ENCODE measurements at places on chromosomes 2 and 18.

DNA sequence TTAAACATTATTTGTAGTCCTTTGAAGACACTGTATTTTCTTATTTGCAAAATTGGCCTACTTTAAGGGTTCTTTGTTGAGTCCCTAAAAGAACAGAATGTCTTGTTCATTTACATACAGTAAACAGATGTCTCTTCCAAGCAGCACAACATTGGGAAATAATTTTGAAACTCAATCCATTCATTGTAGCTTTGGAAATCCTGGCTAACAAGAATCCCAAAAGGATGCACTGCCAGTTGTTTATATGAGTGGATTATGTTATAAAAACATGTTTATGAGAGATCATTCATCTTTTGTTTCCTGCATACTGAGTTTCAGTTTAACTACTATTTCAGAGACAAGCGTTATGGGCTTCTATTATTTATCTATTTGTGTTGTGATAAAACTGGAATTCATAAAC, 499.3 kb downstream of the PID1 start:
- DNase-seq = no peak

GRCh38 chr2:240247868-240248720, 107.6 kb upstream of the OTOS start:
- DNase-seq = no peak

GRCh38 chr18:70931942-70932814, 643.3 kb downstream of the SOCS6 start:
- DNase-seq = no peak

GRCh38 chr2:42624047-42624446, 55.6 kb downstream of the MTA3 start:
- DNase-seq = no peak

- DNase-seq = no peak
Observed at GRCh38 chr2:75498907-75499306, 61.8 kb downstream of the EVA1A start.

DNA sequence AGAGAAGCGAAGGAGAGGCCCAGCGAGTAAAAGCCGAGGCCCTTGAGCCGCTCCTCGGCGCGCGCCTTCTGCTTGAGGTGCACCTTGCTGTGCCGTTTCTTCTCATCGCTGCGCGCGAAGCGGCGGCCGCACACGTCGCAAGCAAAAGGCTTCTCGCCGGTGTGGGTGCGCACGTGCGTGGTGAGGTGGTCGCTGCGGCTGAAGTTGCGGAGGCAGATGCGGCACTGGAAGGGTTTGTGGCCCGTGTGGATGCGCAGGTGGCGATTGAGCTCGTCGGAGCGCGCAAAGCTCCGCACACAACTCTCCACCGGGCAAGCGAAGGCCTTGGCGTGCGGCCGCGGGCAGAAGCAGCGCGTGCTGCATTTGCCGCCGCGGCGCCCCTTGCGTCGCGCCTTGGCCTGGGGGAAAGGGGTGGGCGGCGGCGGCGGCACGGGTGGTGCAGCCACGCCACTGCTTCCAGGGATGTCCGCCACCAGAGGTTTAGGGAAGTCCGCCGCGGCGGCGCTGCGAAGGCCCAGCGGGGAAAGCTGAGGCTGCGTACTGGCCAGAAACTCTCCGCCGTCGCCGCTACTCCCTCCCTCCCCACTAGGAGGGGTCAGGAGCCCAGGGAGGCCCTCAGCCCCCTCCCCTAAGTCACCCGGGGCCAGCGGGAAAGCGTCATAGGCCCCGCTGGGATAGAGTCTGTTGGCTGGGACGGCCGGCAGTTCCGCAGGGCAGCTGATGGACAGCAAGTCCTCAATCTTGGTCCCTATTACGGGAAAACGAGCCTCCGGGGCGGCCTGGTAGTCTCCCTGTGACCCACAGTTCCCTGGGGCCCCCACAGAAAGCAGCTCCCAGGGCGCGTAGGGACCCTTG, 1.7 kb downstream of the EGR4 start:
- DNase-seq = no peak

- no peak for DNase-seq
Observed at GRCh38 chr2:233816771-233817170, 37.6 kb downstream of the HJURP start.

GRCh38 chr18:46013484-46014189, 46.5 kb upstream of the EPG5 start:
- DNase-seq = no peak

DNA sequence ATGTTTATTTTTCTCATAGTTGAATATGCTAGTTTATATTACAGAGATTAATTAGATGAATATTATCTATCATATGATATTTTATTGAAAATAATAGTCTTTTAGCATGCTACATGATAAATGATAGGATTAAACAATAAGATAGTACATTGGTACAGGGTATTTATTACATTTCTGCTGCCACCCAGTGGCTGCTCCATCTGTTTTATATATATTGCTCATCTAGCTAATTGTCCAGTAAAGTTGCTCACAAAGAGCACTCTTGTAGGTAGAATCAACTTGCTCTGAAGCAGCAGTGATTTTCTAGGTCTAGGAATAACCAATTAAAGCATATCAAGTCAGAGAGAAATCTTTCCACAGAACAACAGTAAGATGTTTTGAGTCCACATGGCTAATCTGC, 183.3 kb downstream of the ASXL3 start:
- DNase-seq = no peak

GRCh38 chr2:108220942-108221541, 18.7 kb upstream of the SULT1C3 start:
- DNase-seq = no peak

- DNase-seq = no peak
Observed at GRCh38 chr2:171846894-171847293, 47.1 kb downstream of the SLC25A12 start.

DNA sequence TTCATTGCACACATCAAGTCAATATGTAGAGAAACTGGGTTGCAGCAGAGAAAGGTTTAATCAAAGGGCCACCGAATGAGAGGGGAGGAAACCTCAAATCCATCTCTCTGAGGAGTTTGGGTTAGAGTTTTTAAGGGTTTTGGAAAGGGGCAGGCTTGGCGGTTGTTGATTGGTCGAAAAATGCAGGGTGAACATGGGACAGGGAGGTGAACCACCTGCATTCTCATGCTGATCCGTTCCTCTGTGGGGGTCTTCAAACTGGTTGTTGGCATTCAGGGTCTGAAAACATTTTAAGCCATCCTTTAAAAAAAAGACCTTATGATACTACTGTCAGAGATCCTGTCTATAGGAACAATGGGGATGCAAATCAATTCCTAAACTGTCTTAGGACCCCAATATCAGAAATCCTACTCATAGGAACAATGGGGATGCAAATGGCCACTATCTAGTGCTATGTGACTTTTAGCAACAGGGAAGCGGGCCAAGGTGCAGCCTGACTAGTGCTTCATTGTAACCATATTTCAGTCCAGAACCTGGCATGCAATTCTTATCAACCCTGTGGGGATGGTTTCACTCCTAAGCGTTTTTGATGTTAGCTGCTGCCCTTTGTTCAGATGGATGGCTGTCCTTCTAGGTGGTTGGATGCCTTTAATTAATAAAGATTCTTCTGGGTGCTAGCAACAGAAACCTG, 120.1 kb upstream of the MGAT5 start:
- no peak for DNase-seq

- no peak for DNase-seq
Observed at GRCh38 chr2:221448844-221449390, 123.2 kb downstream of the EPHA4 start.

GRCh38 chr2:239326831-239327535, 73.8 kb downstream of the HDAC4 start:
- DNase-seq = no peak

DNA sequence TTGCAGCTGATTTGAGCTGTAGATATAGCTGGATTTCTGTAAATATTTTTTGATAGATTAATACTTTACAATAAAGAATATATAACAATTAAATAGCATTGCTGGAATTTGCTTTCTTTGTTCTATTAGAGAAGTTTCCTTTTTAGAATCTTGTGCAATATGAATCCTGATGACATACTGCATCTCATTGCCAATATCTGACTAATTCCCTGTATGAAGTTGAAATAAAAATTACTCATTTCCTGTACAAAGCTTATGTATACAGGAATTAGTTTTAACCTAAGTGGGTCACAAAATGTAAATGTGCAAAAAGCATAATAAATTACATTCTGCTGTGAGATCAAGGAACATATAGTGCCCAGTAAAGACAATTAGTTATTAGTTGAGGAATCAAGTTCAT, 72.8 kb upstream of the TMEFF2 start:
- DNase-seq = peak; percentile 13

DNA sequence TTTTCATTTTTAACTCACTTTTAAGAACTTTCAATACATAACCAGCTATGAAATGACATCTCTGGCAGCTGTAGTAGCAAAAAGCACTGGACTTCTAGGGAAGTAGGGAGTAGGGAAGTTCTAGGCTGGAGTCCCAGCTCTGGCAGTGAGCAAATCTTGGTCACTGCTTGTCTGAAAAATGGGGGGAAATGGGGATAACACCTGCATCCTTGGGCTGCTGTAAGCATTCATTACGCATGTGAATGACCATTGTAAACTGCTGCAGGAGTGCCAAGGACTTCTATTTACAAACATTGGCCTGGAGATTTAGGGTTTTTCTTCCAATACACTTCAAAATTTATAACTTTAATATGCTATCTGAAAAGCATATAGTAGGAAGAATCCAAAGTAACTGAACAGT, 972 bp upstream of the MPP4 start:
- no peak for DNase-seq

GRCh38 chr2:152458441-152458940, 123.5 kb downstream of the FMNL2 start:
- DNase-seq = no peak

GRCh38 chr18:52000435-52000834, 339.6 kb upstream of the DCC start:
- DNase-seq = no peak

DNA sequence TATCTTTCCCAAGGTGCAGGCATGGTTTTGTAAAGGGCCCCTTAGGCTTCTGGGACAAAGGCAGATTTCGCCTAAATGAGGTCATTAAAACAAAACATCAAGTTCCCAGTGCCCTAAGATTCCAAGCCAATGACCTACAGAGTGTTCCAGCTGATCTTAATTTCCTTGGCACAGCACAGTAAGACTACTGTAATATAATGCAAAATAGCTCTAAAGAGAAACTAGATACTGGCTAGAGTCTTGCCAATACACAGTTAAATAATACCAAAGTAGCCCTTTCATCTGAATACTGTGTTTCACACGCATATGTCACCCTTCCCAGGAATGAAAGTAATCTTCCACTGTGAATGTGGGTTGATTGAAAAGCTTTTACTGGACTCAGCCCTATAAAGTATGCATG, 14.7 kb downstream of the GRB14 start:
- DNase-seq = no peak

DNA sequence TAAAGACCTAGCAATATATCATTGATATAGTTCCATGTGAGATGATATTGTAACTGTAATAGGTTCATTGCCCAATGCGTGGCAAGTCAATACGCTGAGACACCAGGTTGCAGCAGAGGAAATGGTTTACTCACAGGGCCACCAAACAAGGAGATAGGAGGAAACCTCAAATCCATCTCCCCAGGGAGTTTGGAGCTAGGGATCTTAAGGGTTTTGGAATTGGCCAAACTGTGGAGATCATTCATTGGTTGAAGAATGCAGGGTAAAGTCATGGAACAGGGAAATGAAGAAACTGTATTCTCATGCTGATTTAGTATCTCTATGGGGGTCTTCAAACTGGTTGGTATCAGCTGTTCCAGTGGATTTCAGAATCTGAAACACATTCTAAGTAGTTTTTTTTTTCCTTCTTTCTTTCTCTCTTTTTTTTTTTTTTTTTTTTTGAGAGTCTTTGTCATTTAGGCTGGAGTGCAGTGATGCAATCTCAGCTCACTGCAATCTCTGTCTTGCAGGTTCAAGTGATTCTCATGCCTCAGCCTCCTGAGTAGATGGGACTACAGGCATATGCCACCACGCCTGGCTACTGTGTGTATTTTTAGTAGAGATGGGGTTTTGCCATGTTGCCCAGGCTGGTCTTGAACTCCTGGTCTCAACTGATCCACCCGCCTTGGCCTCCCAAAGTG, 30.7 kb upstream of the PPM1B start:
- DNase-seq = no peak

GRCh38 chr2:241862775-241863535, 4.3 kb upstream of the PDCD1 start:
- no peak for DNase-seq

DNA sequence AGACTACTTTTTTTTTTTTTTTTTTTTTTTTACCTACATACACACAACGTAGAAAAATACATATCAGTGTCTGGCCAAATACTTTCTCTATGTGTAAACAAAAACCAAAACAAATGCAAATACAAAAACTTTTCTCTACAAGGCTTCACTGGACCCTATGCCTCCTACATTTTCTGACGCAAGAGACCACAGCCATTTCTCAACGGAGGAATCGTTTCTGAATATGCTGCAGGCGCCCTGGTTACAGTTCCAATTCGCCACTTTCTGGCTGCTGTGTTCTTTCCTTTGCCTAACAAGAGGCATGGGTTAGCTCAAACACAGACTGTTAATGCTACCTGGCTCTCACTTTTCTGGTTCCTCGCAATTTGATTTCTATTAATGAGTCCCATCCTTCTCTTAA, 96.4 kb downstream of the EPB41L3 start:
- no peak for DNase-seq

DNA sequence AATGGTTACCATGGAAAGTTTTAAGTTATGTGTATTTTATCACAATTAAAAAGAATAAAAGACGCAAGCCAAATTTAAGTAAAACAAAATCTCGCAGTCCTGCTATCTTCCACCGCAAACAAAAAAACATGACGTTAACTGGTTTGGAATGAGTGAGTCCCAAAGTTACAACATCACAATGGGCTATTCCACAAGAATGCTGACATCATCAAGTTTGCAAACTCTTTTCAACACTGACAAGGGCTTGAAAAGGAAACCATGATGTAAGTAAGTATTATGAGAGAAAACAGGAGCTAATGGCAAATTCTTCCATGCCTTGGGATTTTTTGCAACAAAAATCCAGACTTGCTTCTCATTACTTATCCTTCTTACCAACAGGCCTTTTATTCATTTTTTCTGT, 31.1 kb downstream of the SIGLEC15 start:
- no peak for DNase-seq

DNA sequence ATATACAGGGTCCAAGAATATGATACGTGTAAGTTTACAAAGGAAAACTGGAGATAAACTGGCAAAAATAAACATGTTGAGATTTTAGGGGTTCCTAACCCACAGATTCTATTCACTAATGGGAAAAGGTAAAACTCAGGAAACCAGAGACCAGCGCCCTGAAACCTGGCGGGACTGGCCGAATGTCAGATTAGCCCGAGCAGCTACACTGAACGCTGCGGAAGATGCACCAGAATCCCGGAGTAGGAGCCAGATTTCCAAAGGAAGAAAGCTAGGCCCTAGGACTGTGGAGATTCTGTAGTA, 679 bp upstream of the WDR75 start:
- no peak for DNase-seq

- DNase-seq = no peak
Observed at GRCh38 chr2:172074254-172074653, 11.1 kb upstream of the DLX1 start.

- DNase-seq = no peak
Observed at GRCh38 chr2:236584521-236585384, 15.1 kb downstream of the ACKR3 start.

DNA sequence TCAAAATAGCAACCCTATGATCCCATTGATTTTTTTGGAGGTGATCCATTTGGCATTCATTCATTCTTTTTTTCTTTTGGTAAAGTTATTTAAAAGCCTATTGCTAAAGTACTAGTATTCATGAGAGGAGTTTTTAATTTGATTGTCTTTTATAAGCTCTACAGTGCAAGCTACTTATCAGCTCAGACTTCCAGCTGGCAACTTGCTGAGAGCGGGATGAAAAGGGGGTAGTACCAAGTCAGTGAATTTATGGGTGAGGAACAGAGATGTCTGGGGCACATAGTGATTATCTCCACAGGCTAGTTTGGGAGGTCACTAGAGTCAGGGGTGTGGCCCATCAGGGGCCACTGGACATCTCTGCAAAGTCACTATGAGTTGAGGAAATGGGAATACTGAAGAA, 202.4 kb downstream of the PIK3C3 start:
- no peak for DNase-seq
